ENCODE measurements at places on chromosomes 2 and 18.

DNA sequence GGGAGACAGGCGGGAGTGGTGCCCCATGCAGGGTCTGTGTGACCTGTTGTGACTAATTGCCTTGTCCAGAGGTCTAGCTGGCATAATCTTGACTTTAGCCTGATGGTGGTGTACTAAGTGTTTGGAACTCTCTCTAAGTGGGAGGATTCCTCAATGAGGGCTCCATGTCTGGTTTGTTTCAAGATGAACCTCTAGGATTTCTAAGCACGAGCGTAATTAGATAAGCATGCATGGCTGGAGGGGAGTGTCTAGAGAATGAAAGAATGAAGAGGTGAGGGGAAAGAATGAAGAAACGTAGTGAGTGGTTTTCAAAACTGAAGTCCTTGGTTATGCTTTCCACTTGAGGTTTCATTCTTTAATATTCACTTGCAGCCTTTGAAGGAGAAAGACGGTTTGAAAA lies 833.2 kb upstream of the GYPC start:
- no peak for DNase-seq

DNA sequence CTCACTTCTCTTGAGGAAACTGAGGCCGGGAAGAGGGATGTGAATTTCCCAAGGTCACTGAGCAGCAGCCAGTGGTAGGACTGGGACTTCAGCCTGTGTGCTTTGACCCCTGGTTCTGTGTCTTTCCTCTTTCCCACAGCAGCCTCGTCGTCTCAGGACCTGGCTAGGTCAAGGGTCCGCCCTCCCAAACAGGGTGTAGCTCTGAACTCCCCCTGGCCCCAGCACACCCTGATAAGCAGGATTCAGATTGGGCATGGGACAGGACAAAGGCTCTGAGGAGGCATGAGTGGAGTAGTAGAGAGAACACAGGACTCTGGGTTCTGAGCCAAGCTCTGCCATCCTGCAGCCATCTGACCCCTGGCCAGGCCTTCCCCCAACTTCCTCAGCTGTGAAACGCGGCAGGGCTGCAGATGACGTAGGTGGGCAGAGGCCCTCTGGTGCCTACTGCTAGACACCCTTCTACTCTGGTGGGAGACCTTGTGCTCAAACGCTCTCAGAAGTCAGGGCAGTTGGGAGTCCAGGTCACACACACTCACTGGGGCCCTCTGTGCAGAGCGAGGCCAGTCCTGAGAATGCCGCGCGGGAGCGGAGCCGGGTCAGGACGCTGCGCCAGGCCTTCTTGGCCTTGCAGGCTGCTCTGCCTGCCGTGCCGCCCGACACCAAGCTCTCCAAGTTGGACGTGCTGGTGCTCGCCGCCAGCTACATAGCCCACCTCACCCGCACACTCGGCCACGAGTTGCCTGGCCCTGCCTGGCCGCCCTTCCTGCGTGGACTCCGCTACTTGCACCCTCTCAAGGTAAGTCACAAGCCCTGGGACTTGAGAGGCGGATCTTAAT lies 984 bp downstream of the TCF23 start:
- no peak for DNase-seq

DNA sequence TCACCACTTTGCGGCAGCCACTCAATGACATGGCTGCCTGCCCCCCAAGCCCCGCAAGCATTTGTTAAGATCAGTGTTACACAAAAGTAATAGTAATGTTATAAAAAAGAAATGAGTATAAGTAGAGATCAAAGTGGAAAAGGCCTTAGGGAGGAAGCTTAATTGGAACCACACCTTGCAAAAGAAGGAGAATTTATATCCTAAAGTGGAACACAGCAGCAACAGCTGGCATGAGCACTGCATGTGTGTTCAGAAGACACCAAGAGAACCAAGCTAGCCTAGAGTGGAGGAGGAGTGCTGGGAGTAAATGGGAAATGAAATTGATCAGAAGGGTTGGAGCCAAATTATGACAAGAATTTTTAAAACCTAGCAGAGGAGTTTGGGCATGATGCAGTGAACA lies 73.1 kb upstream of the STK17B start:
- no peak for DNase-seq

GRCh38 chr18:7733642-7734041 lies 166.5 kb downstream of the PTPRM start:
- DNase-seq, result no peak

DNA sequence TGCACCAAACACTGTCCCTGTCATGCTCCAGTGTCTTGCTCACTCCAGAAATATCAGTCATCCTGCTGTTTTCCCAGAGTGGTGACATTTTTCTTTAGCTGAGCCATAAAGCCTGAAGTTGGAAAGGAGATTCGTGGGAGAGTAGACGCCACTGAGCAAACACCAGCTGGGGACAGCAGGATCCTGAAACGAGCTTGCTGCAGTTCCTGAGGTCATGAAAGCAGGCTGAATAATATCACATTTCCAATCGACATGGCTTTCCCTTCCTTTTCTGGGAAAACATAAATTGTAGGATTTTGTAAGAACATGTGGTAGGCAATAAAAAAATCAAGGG lies 276.4 kb downstream of the CDCA7 start:
- DNase-seq, result peak; percentile 1

- no peak for DNase-seq
Measured at GRCh38 chr18:11741505-11742145, 52.6 kb downstream of the GNAL start.

DNA sequence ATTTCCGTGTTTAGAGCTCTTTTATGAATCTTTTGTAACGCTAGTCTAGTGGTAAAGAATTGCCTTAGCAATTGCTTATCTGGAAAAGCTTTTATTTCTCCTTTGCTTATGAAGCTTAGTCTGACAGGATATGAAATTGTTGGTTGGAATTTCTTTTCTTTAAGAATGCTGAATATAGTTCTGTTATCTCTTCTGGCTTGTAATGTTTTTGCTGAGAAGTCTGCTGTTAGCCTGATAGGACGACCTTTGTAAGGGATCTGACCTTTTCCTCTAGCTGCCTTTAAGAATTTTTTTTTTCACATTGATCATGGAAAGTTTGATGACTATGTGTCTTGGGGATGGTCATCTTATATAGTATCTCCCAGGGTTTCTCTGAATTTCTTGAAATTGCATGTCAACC lies 101.1 kb downstream of the TRABD2A start:
- DNase-seq, result no peak

DNA sequence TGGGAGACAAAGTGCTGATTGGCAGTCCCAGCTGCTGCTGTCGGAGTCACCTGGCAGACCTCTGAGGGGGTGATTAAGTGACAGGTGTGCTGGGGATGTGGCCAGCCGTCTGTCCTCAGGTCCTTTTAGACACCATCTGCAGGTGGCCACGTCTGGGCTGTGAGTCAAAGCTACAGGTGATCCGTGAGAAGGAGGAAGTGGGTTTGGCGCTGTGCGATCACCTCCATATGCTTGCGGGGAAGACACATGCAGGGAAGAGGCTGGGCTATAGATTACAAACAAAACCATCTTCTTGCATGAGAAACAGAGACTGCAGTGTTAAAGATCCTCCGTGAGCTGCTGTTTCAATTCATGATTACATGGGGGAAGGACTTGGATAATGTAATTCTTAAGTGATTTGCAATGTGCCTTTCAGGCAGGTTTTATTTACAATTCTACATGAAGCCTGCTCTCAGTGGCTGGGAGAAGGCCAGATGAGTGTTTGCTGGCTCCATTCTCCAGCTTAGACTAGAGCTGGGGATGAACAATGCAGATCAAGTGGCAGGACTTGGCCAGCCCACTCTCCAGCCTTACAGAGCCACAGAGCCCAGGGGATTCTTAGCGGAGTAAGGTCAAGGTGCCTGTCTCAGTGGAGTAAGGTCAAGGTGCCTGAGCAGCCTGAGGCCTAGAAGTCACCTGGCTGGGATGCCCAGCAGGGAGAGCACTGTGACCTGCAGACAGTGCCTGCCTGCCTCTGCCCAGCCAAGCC lies 87.8 kb downstream of the LYPD1 start:
- DNase-seq, result no peak

DNA sequence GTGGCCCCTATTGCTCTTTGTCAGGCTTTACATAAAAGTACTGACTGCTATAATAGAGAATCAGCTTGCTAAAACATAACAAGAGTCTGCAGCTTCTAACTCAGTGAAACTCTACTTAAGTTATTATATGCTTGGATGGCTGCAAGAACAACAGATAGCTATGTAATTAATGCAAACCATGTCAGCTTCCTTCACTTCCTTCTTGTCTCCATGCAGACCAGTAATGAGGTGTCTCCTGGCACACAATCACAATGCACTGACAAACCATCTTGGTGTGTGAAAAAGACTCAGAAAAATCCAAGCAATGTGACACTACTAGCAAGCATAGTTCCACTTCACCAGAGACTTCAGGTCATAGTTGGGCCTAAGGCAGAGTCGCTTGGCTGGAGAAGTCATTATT lies 2068.9 kb upstream of the PIK3C3 start:
- no peak for DNase-seq

- DNase-seq, result no peak
Measured at GRCh38 chr2:135227386-135227785, 175.3 kb downstream of the RAB3GAP1 start.

DNA sequence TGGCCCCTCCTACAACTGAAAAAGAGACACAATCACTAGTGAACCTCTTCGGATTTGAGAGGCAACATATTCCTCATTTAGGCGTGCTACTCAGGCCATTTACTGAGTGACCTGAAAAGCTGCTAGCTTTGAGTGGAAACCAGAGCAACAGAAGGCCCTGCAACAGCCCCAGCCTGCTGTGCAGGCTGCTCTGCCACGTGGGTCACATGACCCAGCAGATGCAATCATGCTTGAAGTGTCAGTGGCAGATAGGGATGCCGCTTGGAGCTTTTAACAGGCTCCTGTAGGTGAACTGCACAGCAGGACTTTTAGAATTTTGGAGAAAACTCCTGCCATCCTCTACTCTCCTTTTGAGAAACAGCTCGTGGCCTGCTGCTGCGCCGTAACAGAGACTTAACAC lies 578.6 kb upstream of the RAB6C start:
- DNase-seq, result no peak

DNA sequence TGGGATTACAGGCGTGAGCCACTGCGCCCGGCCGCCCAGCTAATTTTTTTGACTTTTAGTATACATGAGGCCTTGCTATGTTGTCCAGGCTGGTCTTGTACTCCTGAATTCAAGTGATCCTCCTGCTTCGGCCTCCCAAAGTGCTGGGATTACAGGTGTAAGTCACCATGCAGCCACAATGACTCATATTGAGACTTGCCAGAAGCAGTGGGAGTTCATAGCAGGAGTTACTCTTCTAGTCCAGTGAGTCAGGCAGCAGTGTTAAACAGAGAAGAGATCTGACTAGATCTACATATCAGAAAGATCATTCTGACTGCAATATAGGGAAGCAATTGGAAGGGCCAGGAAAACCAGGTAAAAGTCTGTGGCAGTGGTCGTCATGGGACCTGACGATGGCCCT lies 1.5 kb upstream of the FLACC1 start:
- no peak for DNase-seq

- no peak for DNase-seq
Measured at GRCh38 chr2:162266460-162266760, 23.2 kb upstream of the FAP start.

DNA sequence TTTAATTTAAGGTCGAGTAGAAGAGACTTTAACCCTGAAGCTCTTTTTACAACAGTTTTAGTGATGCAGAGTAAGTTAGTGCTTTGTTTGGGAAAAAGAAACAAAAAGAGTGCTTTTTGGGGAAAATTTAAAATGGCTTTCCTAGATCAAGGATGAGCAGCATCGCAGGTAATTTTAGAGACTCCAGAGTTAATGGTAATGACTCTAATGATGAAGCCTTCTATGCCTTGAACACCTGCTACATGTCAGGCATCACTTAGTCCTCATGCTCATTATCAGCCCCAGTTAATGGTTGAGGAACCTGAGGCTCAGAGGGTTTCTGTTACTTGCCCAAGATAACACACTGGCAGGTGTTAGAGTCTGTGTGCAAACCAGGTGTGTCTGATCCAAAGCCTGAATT lies 167.8 kb downstream of the ACOXL start:
- DNase-seq, result no peak

DNA sequence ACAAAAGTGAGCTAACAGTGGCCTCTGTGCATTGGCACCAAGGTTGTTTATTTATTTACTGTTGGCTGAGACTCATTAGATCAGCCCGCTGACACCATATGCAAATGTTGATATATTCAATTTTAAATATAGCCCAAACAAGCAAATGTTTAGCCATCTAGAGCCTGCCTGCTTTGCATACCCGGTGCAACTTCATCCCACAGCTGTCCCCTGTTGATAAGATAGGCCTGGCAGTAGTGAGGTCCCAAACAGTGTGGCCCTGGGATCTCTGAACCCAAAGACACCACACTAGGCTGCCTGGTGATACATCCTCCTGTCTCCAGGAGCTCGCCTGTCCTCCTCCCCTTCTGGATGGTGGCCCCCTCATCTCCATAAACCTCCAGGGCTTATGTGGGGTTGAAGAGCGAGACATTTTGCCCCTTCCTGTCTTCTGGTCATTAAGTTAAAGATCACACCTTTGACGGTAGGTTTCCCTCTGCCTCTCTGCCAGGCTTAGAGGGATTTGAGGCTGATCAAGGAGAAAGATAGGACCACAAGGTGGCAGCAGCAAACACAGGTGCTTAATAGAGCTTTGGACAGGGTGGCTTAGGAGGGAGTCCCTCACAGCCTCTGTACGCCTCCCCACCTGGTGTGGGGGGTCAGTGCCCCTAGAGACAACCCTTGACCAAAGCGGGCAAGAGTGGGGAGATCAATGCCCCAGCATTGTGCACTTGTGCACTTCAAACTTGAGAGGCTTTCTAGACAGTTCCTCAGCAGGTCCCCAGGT lies 23.7 kb upstream of the MYO5B start:
- DNase-seq, result no peak

- DNase-seq, result no peak
Measured at GRCh38 chr2:1617425-1618021, 126.8 kb downstream of the PXDN start.
